ENCODE measurements at places on chromosomes 3 and 15.

GRCh38 chr15:62171882-62172281 is 6.8 kb upstream of the C2CD4B start:
- no peak for DNase-seq

- DNase-seq = no peak
Observed at GRCh38 chr3:23836536-23837230, 30.9 kb downstream of the UBE2E1 start.

DNA sequence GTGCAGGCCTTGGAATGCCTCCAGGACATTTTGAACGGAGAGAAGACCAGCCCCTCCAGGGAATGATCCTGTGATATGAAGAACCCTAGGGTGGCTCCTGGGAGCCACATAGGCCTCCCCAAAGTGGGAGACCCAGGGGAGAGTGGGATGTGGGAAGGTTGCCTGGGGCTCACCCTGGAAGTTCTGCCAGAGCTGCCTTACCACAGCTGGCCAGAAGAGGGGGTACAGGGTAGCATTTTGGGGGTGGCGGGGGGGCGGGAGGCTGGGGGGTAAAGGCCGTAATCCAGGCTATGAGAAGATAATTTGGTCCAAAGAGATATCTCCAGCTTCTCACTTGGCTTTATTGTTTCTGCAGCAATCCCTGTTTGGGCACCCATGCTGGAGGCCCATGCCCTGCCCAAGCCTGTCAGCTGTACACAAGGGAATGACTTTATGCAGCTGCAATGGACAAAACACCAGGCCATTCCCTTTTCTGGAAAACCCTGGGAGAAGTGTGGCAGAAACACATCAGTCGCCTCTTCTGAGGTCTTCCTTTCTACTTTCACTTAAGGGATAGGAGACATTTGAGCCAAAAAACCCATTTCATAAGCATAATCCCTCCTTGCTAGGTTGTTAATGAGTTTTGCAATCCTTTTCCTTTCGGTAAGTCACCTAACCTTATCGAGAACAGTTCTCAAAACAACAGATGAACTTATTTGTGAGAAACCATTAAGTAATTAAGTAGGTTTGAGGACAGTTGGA is 11.0 kb upstream of the MUSTN1 start:
- no peak for DNase-seq

- DNase-seq = peak; percentile 21
Observed at GRCh38 chr3:16789344-16790120, 95.2 kb upstream of the PLCL2 start.

DNA sequence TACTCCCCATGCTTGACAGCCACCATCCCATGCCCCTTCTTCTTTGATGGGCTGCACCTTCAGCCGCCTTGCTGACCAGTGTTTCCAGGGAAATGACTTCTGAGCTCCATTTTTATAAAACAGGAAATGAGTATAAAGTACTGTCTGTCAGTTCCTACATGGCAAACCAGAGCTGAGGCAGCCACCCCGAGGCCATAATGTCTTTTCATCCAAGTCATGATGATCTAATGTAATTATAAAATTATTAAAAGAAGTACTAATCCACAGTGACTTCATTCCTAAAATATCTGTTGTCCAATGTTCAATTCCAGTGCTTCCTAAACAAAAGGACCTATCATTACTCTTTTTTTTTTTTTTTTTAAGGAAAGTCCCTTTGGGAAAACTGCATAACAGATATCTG is 75.2 kb upstream of the HERC1 start:
- no peak for DNase-seq

- no peak for DNase-seq
Observed at GRCh38 chr3:147391781-147392624, 14.3 kb downstream of the ZIC4 start.

GRCh38 chr3:73511571-73512525 is 112.9 kb downstream of the PDZRN3 start:
- no peak for DNase-seq

- DNase-seq = no peak
Observed at GRCh38 chr3:7315037-7315436, 454.1 kb downstream of the GRM7 start.

- no peak for DNase-seq
Observed at GRCh38 chr15:56956538-56956937, 38.1 kb downstream of the TCF12 start.

DNA sequence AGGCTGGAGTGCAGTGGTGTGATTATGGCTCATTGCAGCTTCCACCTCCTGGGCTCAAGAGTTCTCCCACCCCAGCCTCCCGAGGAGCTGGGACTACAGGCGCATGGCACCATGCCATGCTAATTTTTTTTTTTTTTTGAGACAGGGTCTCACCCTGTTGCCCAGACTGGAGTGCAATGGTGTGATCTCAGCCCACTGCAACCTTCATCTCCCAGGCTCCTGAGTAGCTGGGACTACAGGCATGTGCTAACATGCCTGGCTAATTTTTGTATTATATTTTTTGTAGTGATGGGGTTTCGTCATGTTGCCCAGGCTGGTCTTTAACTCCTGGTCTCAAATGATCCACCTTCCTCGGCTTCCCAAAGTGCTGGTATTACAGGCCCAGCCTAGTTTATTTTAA is 4.0 kb downstream of the TEX9 start:
- no peak for DNase-seq

DNA sequence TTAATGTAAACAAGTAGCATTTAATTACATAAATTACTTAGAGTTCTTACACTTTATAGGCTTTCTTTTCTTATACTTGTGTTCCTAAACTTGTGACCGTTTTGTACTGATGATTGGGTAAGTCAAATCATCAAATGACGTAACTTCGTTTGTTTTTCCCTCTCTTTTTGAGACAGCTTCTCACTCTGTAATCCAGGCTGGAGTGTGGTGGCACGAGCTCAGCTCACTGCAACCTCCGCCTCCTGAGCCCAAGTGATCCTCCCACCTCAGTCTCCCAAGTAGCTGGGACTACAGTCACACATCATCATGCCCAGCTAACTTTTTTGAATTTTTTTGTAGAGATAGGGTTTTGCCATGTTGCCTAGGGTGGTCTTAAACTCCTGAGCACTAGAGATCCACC is 226.0 kb downstream of the TCF12 start:
- no peak for DNase-seq

DNA sequence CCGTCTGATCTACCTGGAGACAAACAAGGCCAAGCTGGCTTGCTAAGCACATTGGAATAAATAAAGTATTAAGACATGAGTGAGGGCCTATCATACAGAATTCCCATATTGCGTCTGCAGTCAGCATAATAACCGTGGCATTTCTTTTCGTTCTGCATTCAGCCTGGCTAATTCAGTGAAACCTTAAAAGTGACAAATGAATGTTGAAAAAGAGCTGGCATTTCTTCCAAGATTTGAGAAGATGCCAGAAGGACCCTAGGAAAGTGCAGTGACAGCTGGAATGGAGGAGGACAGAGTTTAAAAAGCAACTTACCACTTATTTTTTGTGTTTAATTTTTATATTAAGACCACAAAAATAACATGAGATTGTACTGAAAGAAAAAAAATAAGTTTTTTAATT is 67.1 kb downstream of the SUCLG2 start:
- no peak for DNase-seq

GRCh38 chr3:181753391-181753790 is 41.7 kb downstream of the SOX2 start:
- no peak for DNase-seq

DNA sequence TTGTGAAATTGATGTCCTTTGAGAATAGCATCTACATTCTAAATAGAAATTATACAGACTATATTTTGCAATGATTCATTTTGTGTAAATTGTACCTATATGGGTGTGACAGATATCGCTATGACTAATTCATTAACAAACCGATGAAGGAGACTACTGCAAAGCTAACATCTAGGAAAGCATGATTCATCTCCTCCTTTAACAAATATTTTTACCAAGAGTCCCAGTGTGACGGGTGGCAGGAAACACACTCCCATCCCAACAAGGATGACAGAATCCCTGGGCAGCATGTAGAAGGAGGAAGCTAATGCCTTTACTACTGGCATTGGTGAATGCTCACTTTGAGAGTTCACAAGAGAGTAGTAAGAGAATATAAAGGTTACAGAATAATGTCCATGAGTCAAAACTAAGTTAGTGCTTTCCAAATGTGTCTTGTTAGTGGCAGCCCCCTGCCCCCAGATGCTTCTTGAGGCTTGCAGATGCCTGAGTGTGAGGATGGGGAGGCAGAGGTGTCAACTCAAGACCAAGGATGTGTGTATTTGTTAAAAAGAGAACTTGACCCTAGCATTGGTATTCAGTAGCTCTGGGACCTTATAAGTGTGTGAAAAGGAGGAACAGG is 180.6 kb downstream of the FMN1 start:
- DNase-seq = no peak

- no peak for DNase-seq
Observed at GRCh38 chr15:42707068-42707467, 29.9 kb downstream of the CDAN1 start.

- no peak for DNase-seq
Observed at GRCh38 chr3:152403632-152404066, 134.9 kb downstream of the MBNL1 start.

DNA sequence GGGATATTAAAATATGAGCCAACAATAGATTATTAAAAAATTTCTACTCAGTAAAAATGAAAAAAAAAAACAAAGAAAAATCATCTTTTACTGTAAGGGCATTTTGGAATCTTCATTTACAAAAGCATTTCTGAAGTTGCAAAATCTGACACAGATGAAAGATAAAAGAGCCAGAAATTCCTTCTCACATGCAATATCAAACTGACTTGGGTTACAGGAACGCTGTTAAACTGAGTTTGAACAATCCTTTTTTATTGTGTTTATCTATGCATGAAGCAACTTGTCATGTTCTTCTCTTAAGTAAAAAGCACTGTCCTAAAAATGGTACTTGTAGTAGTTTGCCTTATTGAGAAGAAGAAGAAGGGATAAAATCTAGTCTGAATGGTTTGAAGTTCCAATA is 468.5 kb upstream of the KCNMB2 start:
- DNase-seq = no peak

DNA sequence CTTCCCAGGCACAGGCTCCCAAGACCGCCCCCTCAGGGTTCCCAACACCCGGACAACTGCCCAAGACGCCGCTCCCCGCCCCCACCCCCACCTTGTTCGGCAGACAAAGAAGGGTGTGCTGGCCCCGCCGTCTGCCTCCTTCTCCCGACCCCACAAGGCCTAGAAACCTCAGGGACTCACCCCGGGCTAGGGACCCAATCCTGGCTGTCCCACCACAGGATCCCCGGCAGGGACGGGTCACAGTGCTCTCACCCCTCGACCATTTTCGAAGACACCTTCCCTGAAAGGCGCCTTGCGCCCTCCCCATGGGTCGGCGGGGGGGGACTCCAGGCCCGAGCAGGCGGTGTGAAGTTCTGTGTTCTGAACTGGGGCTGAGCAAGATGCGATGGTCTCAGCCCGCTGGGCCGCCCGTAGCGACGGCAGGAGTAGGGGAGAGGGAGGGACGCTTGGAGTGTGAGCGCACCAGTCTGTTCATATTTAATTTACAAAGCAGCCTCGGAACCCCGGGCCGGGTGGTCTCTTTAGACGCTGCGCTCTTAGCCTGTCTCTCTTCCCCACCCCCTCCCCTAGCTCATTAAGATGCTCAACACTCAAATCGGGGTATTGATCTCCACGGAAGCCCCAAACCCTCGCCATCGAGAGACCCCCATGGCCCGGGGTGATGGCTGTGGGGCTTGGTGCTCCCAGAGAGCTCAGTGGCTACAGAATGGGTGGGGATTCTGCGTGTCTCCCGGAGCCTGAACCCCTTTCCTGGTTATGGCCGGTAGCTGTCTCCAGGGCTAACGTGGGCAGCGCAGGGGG is 1.4 kb upstream of the ISLR2 start:
- no peak for DNase-seq

GRCh38 chr3:12193485-12194165 is 34.9 kb upstream of the TIMP4 start:
- DNase-seq = peak; percentile 74
